ENCODE measurements at places on chromosomes 5 and 9.

DNA sequence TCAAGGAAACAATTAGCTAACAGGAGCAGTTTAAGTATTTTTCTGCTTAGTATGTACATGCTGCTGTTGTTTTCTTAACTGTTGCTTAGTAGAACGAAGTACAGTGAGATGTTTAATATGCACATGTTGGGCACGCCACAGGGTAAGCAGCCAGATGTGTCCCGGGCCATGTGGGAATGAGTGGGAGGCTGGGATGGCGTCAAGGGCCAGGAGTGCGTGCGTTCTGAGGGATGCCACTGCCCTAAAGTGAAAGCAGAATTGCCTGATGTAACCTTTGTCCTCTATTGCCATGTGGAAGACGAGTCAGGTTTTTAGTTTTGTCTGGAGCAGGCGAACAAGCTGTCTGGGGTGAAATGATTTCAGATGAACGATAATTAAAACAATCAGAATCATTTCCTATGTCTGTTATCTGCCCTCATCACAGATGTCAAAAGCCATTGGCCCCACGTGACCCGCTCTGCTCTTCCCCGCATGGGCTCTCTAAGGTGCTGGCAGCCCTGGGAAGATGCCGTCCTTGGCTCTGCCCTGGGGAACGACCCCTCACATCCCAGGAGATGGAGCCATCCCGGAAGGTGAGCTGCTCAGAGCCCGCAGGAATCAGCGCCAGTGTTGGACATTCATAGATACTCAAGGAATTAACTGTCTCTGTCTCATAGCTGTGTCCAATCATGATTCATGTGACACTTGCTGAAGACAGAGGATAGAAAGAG is 356.6 kb upstream of the IRX4 start:
- DNase-seq = no peak

DNA sequence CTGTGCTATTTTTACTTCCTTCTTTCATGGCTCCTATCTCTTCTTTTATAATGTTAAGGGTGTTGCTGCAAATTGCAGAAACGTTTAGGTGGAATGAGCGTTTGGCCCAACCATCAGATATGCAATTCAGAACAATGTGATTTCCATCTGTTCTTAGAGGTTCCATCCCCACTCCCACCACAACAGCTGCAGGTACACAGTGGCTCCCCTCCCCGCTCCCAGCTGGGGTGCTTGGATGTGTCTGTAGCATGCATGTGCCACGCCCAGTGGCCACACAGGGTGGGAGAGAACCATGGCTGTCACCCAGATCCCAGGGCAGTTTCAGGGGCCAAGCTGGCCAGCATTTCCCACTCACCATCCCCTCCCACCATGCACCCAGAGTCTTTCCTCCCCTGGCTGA is 62.2 kb downstream of the ACTL7B start:
- no peak for DNase-seq

DNA sequence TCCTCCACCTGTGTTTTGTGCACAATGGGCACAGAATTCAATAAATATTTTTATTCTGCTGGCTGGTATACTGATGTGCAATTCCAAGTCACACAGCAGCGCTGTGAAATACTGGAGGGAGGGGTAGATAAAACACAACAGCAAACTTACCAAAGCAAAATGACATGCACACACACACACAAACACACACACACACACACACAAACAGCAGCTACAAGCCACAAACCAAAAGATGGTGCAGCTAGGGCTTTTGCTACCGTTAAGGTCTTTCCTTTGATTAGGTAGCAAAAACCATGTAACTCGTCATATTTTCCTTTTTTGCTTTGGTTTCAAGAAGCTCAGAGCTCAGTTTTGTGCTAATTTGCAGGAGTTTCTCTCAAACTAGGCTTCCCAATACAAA is 1.8 kb upstream of the TBCA start:
- DNase-seq = no peak

DNA sequence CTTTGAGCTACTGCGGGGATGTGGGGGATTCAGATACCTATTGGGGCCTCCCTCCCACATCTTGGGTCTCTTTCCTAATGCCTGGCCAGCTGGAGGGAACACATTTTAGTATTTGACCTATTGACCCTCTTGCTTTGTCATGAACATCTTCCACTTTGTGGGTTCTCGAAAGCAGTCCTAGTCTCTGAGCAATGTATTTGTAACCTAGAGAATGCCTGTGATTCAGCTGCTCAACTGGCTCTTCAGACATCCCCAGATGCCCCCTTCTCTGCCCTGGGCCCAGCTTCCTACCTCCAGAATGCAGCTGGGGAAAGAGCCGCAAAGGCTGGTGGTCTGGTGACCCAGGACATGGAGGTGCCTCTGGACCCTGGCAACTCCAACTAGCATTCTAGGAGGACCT is 32.2 kb downstream of the APTX start:
- no peak for DNase-seq

DNA sequence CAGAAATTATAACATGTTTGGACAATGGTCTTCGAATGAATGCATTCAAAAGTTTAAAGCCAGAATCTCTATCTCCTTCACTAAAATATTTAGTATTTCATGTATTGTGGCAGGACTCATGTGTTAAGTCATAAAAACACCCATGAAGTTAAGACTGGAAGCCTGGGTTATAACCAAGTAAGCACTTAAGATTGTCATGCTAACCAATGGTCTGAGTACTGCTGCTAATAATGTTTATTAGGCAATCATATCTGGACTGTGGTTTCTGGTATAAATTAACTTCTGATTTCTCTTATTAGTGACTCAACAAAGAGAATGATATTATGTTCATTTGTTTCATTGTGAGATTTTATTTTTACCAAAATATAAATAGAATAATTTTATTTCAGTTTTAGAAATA is 297.9 kb upstream of the EDIL3 start:
- no peak for DNase-seq

DNA sequence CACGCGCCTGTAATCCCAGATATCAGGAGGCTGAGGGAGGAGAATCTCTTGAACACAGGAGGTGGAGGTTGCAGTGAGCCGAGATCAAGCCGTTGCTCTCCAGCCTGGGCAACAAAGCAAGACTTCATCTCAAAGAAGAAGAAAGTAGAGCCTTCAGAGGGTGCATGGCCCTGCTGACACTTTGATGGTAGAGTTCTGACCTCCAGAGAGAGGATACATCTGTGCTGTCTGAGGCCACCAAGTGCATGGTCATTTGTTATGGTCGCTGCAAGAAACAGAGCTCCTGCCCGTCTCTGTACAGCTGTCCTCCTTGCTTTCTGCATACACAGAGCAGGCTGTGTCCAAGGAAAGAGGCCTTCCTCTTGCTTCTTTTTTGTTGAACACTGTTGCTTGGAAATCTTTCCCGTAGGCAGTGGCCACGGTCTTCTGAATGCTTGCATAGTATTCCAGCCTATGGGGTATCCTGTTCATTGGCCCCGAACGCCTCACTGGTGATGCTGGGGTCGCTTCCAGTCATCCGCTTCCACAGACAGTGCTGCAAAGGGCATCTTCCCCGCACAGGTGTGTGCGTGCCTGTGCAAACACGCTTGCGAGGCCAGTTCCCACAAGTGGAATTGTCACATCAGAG is 36.8 kb upstream of the UNC5A start:
- DNase-seq = no peak

GRCh38 chr9:129549684-129550083 is 71.2 kb downstream of the C9orf50 start:
- no peak for DNase-seq

GRCh38 chr9:78029551-78030295 is 1.9 kb downstream of the GNAQ start:
- DNase-seq = no peak

GRCh38 chr5:73759771-73760170 is 133.8 kb downstream of the ARHGEF28 start:
- no peak for DNase-seq

DNA sequence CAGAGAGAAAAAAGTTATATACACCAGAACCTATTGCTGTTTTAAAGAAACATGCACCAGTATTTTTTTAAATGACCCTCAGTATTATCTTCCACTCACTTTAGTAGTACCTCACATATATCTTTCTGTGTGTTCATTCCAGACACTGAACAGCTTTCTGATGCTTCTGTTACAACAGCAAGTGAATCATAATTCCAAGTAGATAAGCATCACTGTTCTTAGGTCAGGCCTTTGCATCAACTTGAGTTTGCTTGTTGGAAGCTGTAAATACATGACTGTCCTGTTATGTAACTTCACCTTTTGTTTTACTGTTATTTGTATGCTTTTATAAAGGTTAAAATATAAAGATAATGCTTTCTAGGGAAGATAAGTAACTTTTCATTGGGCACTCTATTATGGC is 184.4 kb downstream of the ISL1 start:
- DNase-seq = no peak

DNA sequence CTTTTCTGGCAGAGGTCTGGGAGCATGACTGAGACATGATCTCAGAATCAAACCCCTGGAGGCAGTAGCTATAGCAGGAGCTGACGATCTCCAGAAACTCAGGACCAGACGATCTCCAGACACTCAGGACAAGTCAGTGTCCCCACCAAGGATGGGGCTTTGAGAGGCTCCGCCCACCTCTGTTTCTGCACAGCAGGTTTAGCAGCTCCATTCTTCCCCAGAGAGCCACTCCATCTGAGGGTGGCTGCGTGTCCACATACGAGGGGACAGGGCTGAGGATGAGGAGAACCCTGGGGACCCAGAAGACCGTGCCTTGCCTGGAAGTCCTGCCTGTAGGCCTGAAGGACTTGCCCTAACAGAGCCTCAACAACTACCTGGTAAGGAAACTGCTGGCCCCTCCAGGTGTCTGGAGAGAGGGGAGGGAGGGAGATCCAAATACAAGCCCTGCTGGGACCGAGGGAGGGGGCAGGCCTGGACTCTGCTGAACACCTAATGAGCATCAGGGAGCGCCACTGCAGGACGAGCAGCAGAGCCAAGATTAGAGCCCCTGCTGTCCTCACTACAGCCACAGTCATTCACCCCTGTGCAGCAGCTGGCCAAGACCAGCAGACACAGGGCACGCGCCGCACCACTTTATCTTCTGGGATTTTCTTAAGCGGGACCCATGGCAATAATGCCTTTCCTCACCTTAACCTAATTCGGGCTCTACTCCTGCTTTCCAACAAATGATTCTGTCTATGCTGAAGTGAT is at the start of gene GABRP:
Gene GABRP, plus strand, starts transcription at position 228 of the 750 bp plus-strand sequence. CDS start 4,891 bp downstream, outside the sequence.
- DNase-seq = no peak

GRCh38 chr9:93708987-93709302 is 132.6 kb downstream of the PHF2 start:
- DNase-seq = no peak

GRCh38 chr9:10700291-10700690 is 87.5 kb upstream of the PTPRD start:
- no peak for DNase-seq

DNA sequence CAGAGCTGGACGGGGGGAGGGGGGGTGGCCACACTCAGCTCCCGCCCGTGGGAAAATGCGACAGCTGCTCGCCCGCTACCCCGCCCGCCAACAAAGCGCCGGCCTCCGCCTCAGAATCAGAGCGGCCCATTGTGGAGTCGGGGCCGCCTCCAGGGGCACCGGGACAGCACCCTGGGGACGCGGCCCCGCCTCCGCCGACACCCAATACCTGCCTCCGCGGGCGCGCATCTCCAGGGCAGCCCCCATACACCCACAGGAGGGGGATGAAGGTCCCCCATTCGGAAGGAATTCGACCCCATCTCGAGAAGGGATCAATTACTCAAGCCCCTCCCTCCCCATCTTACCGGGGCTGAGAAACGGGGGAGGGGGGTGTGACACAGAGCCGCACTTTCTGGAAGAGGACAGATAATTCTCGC is 1.3 kb downstream of the NOTCH1 start:
- DNase-seq = peak; percentile 60

- DNase-seq = no peak
Observed at GRCh38 chr9:72665421-72665820, 144.0 kb downstream of the TMC1 start.

DNA sequence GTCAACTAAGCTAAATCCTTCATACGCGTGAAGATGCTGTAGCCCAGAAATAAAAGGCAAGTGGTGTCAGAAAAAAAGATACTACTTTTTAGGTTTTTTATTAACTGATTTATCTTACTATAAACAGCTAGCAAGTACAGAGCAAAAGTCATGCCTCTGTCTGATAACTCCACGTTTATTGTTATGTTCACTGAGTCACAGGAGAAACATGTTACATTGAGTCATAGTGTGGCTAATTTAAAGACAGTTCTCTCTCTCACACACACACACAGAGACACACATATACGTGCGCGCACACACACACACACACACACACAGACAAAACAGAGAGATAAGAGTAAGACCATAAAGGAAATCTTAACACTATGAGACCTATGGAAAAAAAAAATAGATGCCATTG is 770.0 kb upstream of the CDH10 start:
- no peak for DNase-seq

GRCh38 chr5:7375457-7375856 is 20.5 kb upstream of the ADCY2 start:
- no peak for DNase-seq

GRCh38 chr5:95471487-95471886 is 80.3 kb downstream of the FAM81B start:
- DNase-seq = no peak

DNA sequence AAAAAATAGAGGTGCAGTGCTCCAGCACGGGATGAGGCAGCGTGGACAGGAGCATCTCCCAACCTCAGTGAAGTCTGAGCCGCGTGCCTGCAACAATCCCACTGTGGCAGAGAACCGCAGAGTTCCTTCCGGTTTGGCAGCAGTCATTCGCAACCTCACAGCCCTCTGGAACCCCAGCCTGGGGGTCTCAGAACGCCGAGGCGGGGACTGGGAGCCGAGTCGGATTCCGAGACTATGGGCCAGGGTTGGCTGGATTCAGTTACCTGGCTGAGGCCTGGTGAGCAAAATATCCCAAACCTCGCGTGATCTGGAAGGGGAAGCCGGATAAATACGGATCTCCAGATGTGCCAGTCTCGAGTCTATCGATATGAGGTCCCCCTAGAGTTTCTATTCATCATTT is 27.0 kb downstream of the CDKN2A start:
- no peak for DNase-seq

DNA sequence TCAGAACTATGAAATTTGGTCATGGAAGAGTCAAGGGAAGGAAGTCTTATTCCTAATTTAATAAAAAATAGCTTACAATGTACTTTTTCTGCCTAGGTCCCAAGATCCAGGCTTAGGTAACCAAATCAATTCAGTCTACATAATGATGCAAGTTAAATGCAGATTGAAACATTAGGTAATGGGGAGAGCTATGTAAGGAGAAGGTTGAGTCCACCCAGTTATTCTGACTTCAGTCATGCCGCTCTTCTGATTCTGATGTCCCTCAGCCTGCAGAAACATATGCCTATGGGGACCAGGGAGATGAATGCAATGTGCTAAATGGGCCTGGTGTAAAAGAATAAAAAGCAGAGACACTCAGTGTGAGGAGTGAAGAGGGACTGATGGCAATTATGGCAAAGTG is 63.9 kb downstream of the MAMDC2 start:
- DNase-seq = no peak

GRCh38 chr5:98510143-98510985 is 263.1 kb upstream of the RGMB start:
- DNase-seq = no peak

- DNase-seq = peak; percentile 29
Observed at GRCh38 chr5:111756581-111757354, at the start of gene NREP. TSS of gene NREP (minus strand) at chr5:111757194. CDS start at chr5:111755772, 1,422 bp downstream.

Data from GM06990 (cell line).